ENCODE measurements at places on chromosomes 7 and 10.

GRCh38 chr7:21844742-21845141 lies 101.0 kb downstream of the CDCA7L start:
- no peak for DNase-seq

- no peak for DNase-seq
Measured at GRCh38 chr7:78406531-78406930, 608.0 kb downstream of the PHTF2 start.

DNA sequence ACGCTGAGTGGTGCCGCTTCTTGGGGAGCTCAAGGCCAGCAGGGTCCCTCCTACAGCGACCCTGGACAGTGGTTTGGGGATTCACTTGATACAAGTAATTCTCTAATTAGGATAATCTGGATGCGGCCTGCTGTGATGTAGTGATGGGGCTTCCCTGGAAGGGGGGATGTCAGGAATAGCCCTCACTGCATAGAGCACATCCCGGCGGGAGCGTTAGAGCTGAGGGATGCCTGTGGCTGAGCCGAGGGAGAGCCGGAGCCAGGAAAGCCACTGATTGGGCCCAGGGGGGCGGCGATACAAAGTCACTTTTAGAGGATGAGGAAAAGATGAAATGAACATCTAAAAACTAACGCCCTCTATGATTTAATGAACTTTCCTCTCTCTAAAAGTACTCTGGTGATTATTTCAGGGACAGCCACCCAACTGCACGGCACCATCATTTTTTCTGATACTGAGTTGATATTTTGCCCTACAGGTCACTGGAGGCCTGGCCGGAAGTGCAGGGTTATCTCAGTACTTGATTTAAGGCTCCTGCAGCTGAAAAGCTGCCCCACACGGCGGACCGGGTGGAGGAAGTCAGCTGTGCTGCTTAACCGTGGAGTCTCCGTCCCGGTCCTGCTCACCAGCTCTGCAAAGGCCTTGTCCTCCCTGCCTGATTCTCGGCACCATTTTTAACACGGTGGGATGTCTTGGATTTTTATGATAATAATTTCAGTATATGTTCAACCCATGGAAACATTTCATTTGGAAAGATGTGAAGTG lies 518.8 kb downstream of the DNAJB6 start:
- DNase-seq: no peak

DNA sequence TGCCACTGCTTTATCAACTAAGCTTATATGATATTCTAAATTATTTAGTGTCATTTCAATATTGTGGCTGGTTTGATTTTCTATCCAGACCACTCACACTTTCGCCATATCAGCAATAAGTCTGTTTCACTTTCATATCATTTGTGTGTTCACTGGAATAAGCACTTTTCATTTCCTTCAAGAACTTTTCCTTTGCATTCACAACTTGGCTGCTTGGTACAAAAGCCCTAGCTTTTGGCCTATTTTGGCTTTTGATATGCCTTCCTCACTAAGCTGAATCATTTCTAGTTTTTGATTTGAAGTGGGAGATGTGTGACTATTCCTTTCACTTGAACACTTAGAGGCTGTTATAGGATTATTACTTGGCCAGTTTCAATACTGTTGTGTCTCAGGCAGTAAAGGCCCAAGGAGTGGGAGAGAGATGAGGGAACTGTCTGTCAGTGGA lies 120.9 kb upstream of the NAMPT start:
- no peak for DNase-seq

GRCh38 chr10:132020456-132020855 lies 38.7 kb upstream of the BNIP3 start:
- no peak for DNase-seq

GRCh38 chr10:69636626-69637605 lies 6.9 kb downstream of the FAM241B start:
- DNase-seq: no peak

- DNase-seq: peak; percentile 77
Measured at GRCh38 chr7:10707519-10707918, 266.2 kb upstream of the PHF14 start.

DNA sequence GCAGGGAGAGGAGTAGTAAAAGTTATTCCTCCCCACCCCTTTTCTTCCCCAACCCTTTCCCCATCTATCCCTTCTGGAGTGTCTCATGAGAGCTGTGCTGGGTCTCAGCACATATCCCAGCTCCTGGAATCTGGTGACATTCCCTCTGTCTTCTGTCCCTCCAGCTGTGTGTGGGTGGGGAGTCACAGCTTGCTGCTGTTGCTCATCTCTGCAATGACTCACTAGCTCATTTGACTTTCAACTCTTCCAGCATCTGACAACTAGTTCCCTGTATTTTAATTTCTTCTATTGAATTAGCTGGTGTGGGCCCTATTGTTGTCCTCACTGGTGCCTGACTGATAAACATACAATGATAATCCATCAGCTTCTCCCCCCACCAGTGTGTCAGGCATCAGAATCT lies 198.9 kb upstream of the AUTS2 start:
- DNase-seq: no peak

- DNase-seq: no peak
Measured at GRCh38 chr10:47048526-47048905, 137.3 kb downstream of the PTPN20 start.

GRCh38 chr10:35378541-35379210 lies 42.4 kb downstream of the CCNY start:
- DNase-seq: no peak

- no peak for DNase-seq
Measured at GRCh38 chr10:128149267-128150014, 23.2 kb upstream of the MKI67 start.

- DNase-seq: no peak
Measured at GRCh38 chr10:114565066-114565465, 93.0 kb downstream of the ABLIM1 start.

DNA sequence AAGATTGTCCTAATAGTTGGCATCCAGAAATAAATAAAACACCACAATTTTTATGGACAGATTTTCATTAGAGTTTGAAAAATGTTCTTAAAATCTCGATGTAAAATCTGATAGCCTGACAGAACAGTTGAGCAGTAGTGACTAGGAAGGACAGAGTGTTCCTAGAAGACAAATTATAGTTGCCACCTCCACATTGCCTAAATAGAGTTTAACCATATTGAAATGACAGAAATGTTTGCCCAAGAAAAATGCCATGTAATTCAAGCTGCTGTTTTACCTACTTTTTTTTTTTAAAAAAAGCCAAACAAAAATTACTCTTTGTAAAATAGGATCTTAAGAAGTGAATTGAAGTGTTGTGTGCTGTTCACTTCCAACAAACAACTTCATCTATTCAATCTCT lies 8.9 kb upstream of the HERC4 start:
- no peak for DNase-seq

- no peak for DNase-seq
Measured at GRCh38 chr10:94803307-94803706, 40.8 kb downstream of the CYP2C19 start.

DNA sequence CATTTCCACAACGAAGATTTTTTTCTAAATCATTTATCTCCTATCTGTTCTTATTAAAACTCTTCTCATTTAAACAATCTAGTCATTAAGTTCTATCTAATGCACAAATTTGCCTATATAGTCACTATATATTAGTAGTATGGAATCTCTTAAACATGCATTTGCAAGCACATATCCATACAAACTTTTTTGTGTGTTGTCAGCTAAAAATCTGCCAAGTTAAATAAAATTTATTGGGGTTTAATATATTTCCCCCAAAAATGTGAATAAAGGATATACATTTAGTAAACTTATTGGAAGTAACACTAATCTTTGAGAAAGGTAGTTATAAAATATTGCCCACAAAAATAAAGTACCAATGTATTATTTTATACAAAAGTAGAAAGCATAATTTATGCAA lies 55.3 kb downstream of the ORC5 start:
- DNase-seq: no peak

- DNase-seq: no peak
Measured at GRCh38 chr10:131725581-131726069, 175.2 kb upstream of the PPP2R2D start.

DNA sequence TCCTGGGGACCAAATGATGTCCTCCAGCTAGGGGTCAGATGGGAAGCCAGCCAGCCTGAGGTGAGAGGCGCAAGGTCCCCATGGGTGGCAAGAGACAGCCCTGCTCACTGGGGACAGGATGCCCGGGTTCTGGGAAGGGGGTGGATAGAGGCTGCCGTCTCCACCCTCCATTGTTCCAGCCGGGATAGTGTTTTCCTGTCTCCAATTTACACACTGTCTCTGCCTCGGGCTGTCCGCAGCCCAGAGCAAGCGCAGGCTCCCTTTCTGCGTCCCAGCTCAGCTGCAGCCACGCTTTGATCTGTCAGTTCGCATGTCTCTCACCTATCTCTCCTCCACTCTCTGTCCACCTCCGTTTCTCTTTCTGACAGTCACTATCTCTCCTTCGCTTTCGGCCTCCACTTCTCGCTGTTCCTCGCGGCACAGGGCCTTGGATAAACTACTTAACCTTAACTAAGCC lies 2.1 kb downstream of the EPHB4 start:
- no peak for DNase-seq

- no peak for DNase-seq
Measured at GRCh38 chr10:89640241-89640640, 4.8 kb downstream of the PANK1 start.

GRCh38 chr10:65565246-65565645 lies 1360.6 kb upstream of the LRRTM3 start:
- DNase-seq: no peak

DNA sequence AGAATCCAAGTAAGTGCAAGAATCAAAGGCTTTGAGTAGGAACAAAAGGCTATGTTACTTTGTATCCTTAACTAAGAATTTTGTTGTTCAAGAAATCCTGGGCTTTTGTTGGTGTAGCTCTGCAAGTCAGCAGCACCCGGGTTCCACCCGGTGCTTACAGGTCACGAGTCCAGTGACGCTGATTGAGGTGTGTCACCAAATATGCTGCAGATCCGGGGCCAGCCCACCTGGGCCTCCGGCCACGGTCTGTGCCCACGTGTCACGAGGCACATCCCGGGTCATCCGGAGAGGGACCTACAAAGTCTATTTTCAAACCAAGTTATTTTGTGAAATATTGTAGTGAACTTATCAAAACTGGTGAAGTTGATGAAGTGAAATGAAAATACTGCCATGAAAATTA lies 103.1 kb downstream of the MGMT start:
- no peak for DNase-seq

DNA sequence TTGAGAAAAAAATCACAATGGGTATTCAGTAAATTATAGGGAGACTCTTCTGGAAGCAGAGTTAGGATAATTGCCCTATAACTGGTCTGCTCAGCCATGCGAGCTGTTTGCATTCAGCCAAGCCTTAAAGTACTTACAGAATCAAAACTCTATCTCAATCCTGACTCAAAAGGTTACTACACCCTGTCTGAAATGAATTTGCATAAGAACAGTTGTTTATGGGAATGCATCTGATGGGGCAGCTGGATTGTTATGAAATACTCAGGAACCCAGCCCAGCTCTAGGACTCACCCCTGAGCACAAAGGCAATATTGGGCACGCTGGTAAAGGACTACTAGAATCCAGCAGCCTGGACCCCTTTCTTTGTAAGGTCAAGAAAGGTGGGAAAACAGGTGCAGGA lies 38.8 kb downstream of the AKR1B15 start:
- no peak for DNase-seq

- no peak for DNase-seq
Measured at GRCh38 chr7:98287486-98287959, 6.0 kb downstream of the BRI3 start.

DNA sequence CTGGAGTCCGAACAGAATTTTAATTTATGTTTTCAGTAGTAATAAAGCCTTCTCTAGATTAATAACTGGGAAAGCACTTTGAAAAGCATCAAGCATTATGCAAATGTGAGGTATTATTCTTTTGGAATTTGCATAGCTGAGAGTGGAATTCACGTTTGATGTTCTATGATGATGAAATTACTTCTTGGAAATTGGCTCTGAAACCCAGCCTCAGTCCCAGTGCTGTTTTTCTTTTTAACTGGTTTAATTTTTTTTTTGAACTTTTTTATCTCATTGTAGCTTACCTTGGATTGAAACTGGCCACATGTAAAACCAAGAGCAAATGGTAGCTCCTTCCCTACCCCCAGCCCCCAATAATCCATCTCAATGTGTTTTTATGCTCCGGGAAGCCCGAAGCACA lies 1.2 kb downstream of the TBXAS1 start:
- DNase-seq: no peak

DNA sequence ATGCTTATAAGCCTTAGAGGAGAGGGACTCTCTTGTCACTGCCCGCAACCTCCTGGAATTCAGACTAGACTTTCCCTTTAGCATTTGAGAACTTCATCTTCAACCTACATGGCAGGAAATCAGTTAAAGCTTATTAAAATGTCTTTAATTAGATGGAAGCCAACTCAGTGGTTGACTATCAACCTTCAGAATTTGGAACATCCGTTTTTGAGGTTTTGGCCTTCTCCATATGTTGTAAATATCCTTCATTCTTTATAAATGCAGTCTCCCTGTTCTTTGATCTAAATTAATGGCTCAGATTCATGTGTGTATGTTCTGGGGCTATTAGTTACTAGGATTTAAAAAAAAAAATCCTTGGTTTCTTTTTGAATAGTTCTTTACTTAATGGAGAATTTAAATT lies 85.0 kb downstream of the ANKRD61 start:
- no peak for DNase-seq

DNA sequence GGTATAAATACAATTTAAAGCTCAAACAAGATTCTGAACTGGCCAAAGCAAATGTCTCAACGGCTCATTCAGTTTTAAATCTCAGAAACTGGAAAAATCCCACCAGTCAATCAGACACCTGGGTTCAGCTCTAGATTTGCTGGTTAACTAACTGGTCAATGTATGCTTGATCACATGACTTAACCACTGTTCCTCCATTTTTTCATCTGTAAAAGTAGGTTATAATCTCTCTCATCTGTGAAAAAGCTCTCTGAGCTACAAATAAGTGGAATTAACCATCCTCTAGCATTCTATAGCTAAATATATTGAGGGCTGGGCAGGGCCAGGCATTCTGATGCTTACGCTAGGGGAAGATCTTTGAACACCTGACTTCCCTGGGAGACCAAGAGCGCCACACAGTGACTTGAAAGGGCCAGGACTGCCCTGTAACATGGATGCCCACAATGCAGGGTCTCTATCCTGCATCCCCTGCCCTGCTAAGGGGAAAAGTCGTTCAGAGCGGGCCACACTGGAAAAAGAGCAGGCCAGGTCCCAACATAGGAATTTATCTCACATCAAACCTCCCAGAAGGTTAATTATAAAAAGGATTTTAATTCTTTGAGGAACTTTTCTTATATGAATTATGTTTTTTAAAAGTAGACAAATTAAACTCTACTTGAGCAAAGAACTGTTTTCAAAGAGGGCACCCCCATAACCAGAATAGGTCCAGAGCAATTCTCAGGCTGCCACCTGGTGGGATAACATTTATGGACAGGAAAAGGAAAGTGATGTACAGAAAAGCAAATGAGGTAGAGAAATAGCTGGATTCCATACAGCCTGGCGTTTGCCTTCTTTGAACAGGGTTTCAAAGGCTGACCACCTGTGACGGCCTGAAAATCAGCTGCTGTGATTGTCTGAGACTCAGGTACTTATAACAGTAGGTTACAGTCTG lies 1.8 kb downstream of the RP9 start:
- peak; percentile 40 for DNase-seq
